GM12878 (cell line): ENCODE measurements at places on chromosomes 12 and 14.

DNA sequence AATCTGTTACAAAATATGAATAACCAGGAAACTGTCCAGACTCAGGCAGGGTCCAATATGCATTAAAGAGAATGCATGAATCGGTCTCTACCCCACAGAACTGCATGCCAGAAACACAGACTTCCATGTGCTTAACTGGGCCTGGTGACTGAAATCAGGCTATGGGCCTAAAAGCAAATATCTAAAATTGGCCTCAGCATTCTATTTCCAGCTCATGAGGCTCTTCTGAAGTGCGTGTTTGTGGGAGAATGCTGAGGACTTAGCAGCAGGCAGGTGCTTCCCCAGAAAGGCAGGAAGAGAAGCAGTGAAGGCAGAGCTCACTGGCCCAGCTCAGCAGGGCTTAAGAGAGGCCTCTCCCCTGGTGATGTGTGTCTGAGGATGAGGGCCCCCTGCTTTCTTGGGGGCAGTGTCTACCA is 48.5 kb downstream of the ADGRD1 start:
- DNase-seq, result peak; percentile 60

- DNase-seq, result peak; percentile 100
Measured at GRCh38 chr14:50038398-50039119, 77.8 kb downstream of the VCPKMT start.

- DNase-seq, result no peak
Measured at GRCh38 chr12:91561301-91561957, 378.8 kb upstream of the DCN start.

GRCh38 chr14:25308244-25308643 is 258.3 kb upstream of the STXBP6 start:
- DNase-seq, result no peak

GRCh38 chr12:131120831-131121271 is 167.1 kb downstream of the ADGRD1 start:
- no peak for DNase-seq

DNA sequence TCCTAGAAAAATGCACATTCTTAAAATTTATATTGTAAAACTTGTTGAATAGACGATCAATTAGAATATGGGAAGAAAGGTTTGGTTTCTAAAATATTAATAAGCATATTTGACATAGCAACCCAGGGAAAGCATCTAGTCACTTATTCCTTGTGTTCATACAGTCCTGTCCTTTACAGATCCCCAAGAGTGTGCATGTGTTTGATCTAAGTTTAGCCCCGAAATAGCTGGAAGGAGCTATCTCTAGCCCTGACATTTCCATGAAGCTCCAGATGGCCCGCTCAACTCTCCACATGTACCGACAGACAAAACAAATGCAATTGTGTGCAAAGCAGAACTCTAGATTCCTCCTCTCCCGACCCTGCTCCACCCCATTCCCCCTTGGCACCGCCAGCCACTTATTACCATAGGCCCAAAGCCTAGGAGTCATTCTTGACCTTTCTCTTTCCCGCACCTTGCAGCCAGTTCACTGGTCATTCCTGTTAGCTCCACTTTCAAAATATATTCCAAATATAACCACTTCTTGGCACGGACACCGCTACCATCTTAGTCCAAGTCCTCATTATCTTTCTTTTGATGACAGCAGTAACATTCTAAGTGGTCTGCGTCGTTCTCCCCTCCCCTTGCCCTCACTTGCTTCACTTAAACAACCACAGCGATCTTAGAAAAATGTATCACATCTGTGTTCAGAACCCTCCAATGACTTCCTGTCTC is 45.4 kb upstream of the GZMB start:
- no peak for DNase-seq

- DNase-seq, result no peak
Measured at GRCh38 chr14:21032326-21033132, 2.1 kb downstream of the RNASE13 start.

DNA sequence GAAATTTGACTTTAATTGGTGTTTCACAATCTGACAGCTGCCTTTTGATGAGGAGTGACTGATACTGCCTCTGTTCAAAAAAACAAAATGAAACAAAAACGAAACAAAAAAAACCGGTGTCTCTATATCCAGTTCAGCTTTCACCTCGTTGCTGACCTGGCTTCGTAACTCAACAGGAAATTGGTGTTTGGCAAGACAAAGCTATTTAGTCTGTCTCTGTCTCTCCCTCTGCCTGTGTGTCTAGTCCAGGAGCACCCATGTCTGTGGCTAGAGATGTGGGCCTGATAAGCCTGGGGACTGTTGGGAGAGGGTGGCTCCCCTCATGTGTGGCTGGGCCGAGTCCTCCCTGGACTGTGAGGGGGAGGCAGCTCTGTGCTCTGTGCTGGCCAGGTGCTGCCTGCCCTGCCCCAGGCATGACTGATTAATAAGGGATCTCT is 11.3 kb downstream of the CACNA1C start:
- DNase-seq, result peak; percentile 28

GRCh38 chr12:105418229-105418628 is 87.7 kb downstream of the C12orf75 start:
- DNase-seq, result no peak

GRCh38 chr14:91872517-91873470 is 5.5 kb upstream of the TC2N start:
- no peak for DNase-seq

DNA sequence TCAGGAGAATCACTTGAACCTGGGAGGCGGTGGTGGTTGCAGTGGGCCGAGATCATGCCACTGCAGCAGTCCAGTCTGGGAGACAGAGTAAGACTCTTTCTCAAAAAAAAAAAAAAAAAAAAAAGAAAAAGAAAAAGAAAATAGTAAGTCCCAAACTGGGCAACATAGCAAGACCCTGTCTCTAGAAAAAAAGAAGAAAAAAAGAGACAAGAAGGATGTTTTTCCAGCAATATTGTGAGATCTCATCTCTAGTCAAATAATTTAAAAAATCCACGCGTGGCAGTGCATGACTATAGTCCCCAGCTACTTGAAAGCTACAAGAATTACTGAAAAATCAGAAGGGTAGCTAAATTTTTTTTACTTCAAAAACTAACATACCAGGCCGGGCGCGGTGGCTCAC is 8.0 kb downstream of the USP44 start:
- DNase-seq, result no peak

DNA sequence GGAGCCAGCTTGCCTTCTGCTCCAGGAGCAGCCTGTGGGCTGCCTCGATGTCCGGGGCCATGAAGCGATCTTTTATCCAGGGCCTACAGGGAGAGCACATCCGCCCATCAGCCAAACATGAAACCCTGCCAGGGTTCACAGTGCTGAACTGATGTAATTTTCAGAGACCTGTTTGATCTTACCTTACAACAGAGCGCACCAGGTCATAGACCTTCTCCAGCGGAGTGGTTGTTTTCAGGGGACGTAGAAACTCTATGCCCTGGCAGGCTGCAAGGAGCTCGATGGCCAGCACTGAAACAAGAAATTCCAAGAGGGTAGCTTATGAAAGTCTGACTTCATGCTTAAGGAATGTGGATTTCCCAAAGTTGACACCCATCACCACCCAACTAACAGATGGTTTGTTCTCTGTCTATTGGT is 19.7 kb downstream of the HAL start:
- no peak for DNase-seq

- DNase-seq, result no peak
Measured at GRCh38 chr12:12099102-12099501, 28.4 kb downstream of the BCL2L14 start.

GRCh38 chr12:6234214-6234613 is 34.0 kb downstream of the CD9 start:
- no peak for DNase-seq

DNA sequence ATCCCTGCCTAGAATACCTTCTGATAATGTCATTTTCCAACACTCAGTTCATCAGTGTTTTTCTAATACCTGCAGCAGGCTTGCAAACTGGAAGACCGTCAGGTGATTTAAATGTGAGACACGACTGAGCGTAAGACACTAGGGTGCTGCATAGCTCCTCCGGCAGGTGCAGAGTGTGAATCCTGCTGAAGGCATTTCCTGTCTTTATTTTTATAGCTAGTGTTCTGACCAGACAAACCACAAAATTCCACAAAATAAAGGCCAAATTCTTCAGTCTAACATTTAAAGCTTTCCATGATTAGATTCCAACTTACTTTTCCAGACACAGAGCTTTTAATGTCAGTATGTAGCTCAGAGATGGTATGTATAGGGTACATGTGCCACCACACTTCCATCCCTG is 70.7 kb downstream of the BBS10 start:
- DNase-seq, result no peak

DNA sequence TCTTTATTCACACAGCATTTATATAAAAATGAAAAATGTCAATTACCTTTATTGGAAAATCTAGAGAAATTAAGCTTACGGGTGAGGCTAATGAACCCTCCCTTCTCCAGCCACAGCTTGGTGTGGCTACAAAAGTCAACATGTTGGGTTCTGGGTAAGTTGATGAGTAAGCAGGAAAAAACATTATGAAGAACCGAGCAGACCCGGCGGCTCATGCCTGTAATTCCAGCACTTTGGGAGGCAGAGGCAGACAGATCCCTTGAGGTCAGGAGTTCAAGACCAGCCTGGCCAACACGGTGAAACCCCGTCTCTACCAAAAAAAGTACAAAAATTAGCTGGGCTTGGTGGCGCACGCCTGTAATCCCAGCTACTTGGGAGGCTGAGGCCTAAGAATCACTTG is 10.9 kb downstream of the NAA25 start:
- no peak for DNase-seq

DNA sequence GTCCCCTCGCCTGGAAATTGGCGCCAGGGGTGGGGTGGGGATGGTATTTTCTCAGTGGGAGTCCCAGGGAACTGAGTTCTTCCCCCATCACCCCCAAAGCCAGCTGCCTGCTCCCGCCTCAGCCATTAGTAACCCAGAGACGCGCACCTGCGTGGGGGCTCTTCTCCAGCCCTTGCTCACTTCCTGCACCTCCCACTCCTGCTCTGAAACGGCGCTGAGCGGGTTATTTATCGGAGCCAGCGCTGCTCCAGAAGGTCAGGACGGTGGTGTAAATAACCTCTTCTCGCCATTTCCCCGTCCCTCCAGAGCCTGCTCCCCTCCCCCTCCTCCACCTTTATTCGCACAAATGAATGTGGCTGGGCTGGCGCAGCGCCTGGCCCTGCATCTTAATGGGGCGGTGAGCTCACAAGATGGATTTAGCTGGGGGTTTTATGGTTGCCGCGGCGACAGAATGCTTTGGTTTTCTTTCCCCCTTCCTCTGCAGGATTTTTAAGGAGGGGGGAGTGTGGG is 12.2 kb downstream of the GPR84 start:
- no peak for DNase-seq

GRCh38 chr12:54147186-54147585 is 41.6 kb downstream of the SMUG1 start:
- DNase-seq, result no peak

DNA sequence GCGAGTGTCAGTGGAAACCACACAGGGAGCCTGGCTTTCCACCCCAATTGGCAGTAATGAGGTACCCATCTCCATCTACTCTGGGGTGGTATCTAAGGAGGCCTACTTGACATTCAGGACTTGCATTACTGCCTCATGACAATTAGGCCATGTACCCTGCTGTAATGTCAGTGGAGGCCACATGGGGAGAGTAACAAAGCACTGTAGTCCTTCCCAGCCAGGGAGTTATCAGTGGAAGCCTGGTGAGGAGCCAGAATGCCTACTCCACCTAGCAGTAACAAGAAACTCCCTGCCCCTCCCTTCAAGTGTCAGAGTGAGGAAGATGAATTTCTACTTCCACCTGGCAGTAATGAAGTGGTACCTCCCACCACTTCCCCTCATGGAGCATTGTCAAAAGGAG is 12.5 kb downstream of the TIMM9 start:
- no peak for DNase-seq

DNA sequence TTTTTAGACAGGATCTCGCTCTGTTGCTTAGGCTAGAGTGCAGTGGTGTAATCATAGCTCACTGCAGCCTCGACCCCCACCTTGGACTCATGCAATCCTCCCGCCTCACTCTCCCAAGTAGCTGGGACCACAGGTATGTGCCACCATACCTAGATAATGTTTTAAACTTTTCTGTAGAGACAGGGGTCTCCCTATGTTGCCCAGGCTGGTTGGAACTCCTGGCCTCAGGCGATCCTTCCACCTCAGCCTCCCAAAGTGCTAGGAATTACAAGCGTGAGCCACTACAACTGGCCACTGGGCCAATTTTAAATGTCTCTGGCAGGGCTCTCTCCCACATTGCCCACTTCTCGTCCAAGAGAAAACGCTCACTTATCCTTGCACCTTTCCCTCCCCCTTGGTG is 66.5 kb upstream of the DACT1 start:
- no peak for DNase-seq

DNA sequence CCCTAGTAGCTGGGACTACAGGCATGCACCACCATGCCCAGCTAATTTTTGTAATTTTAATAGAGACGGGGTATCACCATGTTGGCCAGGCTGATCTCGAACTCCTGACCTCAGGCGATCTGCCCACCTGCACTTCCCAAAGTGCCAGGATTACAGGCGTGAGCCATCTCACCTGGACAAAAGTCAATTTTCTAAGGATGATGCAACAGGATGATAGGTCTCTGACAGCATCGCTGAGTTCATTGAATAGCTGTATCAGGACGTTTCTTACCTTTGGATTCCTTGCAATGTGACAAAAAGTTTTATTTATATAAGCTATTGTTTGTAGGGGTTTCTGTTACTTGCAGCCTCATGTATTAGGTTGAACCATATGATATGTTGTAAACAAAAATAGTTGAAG is 55.5 kb upstream of the PCED1B start:
- DNase-seq, result no peak
